ENCODE measurements at places on chromosomes 2 and 18. TPM values are rescaled to one million over a fixed set of nuclear protein-coding genes. Genes with fewer than 3 reads are reported as not detected.

DNA sequence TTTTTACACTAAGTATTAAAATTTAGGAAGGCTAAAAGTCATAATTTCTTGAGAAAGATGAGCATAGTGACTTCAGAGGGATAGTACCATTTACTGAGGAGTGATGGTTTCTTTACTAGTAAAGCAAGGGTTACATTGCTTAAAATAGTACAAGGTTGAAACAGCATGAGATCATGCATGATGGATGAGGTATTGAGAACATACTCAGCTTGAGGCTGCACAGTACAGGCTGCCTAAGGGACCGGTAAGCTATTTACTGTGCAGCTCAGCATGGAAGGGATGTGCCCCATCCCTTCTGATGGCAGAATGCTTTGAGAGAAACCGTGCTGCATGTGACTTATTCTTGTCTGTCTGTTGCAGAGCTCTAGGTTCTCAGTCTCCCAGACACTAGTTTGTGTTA, 122.1 kb downstream of the EML6 start:
- DNase-seq = no peak

GRCh38 chr2:233981574-233982420, 64.6 kb downstream of the TRPM8 start:
- DNase-seq = no peak

GRCh38 chr18:47871288-47871687, 59.2 kb downstream of the SMAD2 start:
- no peak for DNase-seq

- no peak for DNase-seq
Measured at GRCh38 chr2:19799881-19800780, 101.7 kb downstream of the TTC32 start.

DNA sequence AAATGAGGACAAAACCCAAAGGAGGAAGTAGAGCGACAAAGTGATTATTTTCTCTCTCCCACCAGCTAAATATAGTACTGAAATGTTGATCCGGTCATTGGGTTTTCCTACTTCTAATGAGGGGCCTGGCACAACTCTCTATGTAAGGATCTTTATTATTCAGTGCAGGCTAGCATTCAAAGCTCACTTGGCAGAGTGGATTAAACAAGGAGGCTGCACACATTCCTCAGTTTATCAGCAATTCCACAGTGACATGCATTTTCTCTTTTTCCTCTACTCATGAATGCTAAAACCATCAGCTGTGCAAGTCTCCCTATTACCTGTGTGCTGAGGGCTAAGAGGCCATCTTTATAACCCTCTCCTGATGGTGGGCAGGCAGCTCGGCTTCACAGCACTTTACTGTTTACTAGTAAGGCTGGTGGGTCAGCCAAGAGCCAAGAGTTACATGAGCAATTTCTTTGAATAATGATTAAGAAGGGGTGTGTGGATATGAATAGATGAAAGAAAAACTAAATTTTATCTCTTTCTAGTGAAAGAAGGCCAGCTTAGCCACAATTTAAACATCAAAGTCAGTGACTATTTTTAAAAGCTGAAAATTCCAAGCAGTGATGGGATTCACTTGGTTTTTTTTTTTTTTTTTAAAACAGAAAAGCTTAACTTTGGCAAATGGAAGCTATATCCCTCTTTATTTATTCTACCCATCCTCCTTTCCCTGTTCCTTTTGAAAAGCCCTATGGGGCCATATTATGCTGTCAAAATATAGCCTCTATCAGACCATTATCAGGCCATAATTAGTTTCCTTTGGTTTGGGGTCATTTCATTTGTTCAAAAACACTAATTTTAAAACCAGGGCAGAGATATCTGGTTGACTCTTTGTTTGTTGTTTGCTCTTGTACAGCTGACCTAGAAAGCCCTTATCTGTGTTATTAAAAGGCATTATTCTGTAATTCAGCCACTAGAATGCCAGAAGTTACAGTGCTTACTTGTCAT, 111.0 kb downstream of the RBM43 start:
- DNase-seq = no peak

CCDC150 gene
- total RNA-seq = 2.1 TPM

ZAP70 gene
- total RNA-seq = 0.78 TPM

SCN7A gene
- total RNA-seq = 14.0 TPM

C1QL2 gene
- total RNA-seq = not detected

HNMT gene
- total RNA-seq = 12.9 TPM

GLB1L gene
- 2.6 TPM for total RNA-seq

DHX57 gene
- 8.0 TPM for total RNA-seq

Data from heart right ventricle (tissue), 16 donors.